ENCODE measurements at places on chromosomes 2 and 18. TPM values are rescaled to one million over a fixed set of nuclear protein-coding genes. Genes with fewer than 3 reads are reported as not detected.

DNA sequence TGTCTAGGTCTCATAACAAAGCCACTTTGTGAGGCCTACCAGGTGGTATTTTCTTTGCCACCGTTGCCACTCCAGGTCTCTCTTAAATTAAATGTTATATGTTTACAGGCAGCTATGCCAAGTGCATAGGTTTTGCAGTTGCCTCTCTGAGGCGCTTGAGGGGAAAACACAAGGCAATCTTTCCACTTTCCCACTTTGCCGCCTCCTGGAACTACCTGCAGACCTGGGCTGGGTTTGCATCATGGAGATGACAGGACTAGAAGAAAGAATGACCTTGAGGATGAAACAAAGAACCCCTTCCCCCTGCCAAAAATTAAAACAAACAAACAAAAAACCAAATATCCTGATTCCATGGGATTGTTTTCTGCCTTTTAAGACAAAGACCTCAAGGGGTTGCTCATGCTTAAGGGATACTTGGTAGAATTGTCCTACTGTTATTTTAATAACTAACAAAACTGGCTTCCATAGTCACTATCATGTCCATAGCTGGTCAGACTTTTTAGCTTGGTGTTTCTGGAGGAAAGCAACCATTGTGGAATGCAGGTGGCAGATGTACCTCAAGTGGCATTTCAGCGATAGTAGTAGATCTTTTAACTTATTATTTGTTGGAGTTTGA lies 159.9 kb downstream of the PRPF40A start:
- H3K27me3 ChIP-seq, result peaks cover 10% of the 10 kb centered on the region
- no peak overlapping the region for H3K27ac ChIP-seq
- no peak overlapping the region for H3K4me3 ChIP-seq
- H3K4me1 ChIP-seq, result no peaks in the 10 kb centered on the region
- no peaks in the 10 kb centered on the region for H3K36me3 ChIP-seq
- DNase-seq, result no peak

GRCh38 chr2:120446236-120447126 lies 100.5 kb downstream of the INHBB start:
- no peak for DNase-seq
- no peak overlapping the region for H3K27ac ChIP-seq
- H3K36me3 ChIP-seq, result no peaks in the 10 kb centered on the region
- no peak overlapping the region for H3K4me3 ChIP-seq
- H3K27me3 ChIP-seq, result peaks cover 37% of the 10 kb centered on the region

BCL2L11 gene
- total RNA-seq, result 21.1 TPM

- H3K27ac ChIP-seq, result no peak overlapping the region
- no peaks in the 10 kb centered on the region for H3K27me3 ChIP-seq
- no peaks in the 10 kb centered on the region for H3K36me3 ChIP-seq
- H3K4me1 ChIP-seq, result no peaks in the 10 kb centered on the region
- no peak overlapping the region for H3K4me3 ChIP-seq
- no peak for DNase-seq
These were observed 431.8 kb upstream of the RAB12 start for GRCh38 chr18:8177330-8178016.

- no peaks in the 10 kb centered on the region for H3K27me3 ChIP-seq
- H3K27ac ChIP-seq, result no peak overlapping the region
- no peak for DNase-seq
- no peaks in the 10 kb centered on the region for H3K4me1 ChIP-seq
These were observed 73.2 kb downstream of the TGFA start for GRCh38 chr2:70480468-70480867.

DNA sequence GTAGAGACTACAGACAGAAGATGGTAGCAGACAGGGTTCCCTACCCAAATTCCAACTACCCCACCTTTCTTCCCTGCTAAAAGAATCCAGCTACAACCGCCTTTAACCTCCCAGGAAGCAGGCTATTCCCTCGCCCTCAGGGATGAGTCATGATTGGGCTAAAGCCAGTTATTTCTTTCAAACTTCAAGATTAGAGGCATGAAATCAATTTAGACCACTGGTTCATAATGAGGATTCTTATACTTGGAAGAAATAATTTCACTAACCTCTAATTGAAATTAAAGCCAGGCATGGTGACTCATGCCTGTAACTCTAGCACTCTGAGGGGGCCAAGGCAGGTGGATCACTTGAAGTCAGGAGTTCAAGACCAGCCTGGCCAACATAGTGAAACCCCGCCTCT lies 20.0 kb downstream of the TRIP12 start:
- no peak overlapping the region for H3K27ac ChIP-seq
- no peak overlapping the region for H3K4me3 ChIP-seq
- H3K27me3 ChIP-seq, result no peaks in the 10 kb centered on the region

DNA sequence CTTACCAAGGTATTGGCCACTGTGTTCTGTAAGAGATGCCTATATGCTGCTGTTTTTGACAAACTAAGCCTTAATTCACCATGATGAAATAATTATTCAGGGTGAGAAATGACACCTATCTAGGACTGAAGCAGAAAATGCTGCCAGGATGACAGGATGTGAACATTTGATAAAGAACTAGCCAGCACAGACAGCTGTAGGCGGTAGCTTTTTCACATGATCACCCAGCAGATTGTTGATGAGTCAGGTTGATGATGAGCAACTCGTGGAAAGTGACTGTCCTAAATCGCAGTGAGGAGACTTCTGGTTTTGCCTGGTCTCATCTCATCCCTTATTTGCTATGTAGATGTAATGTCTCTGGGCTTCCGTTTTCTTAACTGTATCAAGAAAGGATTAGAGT lies 144.1 kb downstream of the PRPF40A start:
- H3K36me3 ChIP-seq, result no peaks in the 10 kb centered on the region
- no peak overlapping the region for H3K4me3 ChIP-seq
- peaks cover 1% of the 10 kb centered on the region for H3K4me1 ChIP-seq
- DNase-seq, result no peak
- H3K27ac ChIP-seq, result no peak overlapping the region

TMEFF2 gene
- not detected for total RNA-seq

- H3K4me3 ChIP-seq, result no peak overlapping the region
- H3K27ac ChIP-seq, result no peak overlapping the region
- H3K27me3 ChIP-seq, result peaks cover 61% of the 10 kb centered on the region
- no peaks in the 10 kb centered on the region for H3K4me1 ChIP-seq
These were observed 82.6 kb upstream of the CYP1B1 start for GRCh38 chr2:38158378-38159118.

DNA sequence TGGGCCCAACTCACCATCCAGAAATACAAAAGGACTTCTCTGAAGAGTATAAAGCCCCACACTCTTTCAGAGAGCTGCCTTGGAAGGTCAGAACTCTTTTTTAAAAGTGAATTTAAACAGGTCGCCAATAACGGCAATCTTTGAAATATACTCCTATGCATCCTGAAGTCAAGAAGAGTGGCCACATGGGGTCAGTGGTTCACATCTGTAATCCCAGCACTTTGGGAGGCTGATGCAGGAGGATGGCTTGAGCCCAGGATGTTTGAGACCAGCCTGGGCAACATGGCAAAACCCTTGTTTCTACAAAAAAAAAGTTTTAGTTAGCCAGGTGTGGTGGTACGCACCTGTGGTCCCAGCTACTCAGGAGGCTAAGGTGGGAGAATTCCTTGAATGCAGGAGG lies 68.1 kb upstream of the FZD7 start:
- no peak for DNase-seq
- no peaks in the 10 kb centered on the region for H3K36me3 ChIP-seq
- no peak overlapping the region for H3K4me3 ChIP-seq
- no peaks in the 10 kb centered on the region for H3K4me1 ChIP-seq
